ENCODE measurements at places on chromosomes 13 and 19. TPM values are rescaled to one million over a fixed set of nuclear protein-coding genes. Genes with fewer than 3 reads are reported as not detected.

DNA sequence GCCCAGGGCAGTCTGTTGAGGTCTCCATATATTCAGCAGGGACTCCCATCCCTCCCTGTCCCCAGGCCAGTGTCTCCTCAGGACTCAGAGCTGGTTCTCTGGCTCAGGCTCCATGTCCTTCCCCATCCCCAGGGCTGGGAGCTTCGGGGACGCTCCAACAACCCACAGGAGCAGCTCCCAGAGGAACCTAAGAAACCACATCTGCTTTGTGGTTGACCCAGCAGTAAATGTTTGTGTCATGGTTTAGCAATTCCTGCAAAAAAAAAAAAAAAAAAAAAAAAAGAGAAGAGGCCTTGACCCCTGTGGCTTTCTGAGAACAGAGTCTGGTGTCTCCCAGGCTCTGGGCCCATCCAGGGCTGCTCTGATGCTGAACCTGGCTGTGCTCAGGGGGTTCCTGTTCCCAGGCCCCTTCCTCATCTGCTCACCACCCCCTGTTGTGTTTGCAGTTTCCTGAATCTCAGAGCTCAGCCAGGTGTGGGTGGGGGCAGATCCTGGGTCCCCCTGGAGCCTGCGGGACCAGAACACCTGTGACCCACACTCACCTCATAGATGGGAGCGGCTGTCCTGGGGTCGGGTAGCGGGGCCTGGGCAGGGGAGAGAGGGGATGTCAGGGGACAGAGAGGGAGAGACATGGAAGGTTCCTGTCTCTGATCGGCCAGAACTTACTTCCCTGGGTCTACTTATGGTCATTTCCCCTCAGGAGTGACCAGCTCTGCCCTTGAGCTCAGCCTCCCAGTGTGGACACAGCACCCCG is 25.2 kb upstream of the CEACAM1 start:
- no peak overlapping the region for H3K27ac ChIP-seq
- no peaks in the 10 kb centered on the region for H3K36me3 ChIP-seq
- H3K27me3 ChIP-seq = peaks cover 32% of the 10 kb centered on the region
- no peak overlapping the region for H3K4me3 ChIP-seq
- no peak for DNase-seq
- H3K4me1 ChIP-seq = peaks cover 8% of the 10 kb centered on the region

DNA sequence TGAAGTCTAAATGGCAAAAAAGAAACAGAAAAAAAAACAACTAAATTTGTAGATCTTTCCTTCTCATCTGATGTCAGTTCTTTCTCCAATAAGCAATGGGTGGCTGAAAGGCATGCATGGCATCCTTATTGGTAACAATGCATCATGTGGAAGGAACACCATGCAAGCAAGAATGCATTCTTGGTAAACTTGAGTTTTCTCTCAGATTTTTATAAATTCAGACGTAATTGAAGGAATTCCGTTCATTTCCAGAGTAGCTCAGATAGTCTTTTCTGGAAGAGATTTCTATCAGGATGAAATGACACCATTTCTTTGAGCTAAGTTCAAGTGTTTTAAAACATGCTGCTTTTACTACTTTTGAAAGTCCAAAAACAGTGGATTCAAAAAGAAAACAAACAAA is 373.0 kb downstream of the COG6 start:
- H3K4me3 ChIP-seq = no peak overlapping the region
- peaks cover 28% of the 10 kb centered on the region for H3K4me1 ChIP-seq
- peaks cover 28% of the 10 kb centered on the region for H3K27me3 ChIP-seq
- no peak for DNase-seq
- no peak overlapping the region for H3K27ac ChIP-seq

DNA sequence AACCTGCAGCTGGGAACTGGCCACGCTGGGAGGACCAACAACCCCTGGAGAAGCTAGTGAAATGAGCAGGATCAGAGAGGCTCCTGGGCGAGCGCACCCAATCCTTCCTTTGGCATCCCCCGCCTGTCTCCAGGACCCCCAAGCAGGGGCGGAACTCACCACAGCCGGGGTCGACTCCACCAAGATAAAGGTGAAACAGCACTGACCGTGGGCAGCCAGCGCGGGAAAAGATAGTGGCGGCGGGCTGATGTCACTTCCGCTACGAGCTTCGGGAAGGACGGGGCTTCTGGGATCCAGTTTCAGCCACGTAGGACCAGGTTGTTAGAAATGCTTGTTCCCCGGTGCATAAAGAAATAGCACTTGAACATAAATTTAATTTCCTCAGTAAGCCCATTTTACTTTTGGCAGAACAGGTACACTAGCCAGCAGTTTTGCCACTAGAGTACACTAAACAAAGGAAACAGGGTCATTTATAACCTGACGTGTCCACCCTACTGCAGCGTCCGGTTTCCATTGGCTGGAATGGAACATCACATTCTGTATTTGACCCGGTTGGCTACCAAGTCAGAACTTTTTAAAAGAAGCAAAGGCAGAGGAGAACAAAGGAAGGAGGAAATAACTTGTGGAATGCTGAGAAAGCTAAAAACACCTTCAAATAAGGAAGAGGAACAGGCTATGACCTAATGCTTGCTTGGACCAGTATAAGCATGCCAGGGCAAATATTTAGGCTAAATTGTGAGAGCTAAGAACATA is 25.5 kb upstream of the ZNF562 start:
- no peaks in the 10 kb centered on the region for H3K27me3 ChIP-seq
- H3K4me3 ChIP-seq = no peak overlapping the region
- peaks cover 8% of the 10 kb centered on the region for H3K4me1 ChIP-seq
- no peaks in the 10 kb centered on the region for H3K36me3 ChIP-seq
- DNase-seq = no peak

Gene CEBPA
- total RNA-seq = 0.20 TPM

Measured in activated CD4-positive, alpha-beta memory T cell treated with anti-CD3 and anti-CD28 coated beads, Interleukin-2, amount 10 ng/mL, durations not matched to agents 7 days and 5 days (primary cell).